CD4-positive, alpha-beta T cell treated with Interleukin-12 subunit alpha and Interleukin-12 subunit beta, for 1 hour (primary cell): ENCODE measurements at places on chromosomes 12 and 14.

DNA sequence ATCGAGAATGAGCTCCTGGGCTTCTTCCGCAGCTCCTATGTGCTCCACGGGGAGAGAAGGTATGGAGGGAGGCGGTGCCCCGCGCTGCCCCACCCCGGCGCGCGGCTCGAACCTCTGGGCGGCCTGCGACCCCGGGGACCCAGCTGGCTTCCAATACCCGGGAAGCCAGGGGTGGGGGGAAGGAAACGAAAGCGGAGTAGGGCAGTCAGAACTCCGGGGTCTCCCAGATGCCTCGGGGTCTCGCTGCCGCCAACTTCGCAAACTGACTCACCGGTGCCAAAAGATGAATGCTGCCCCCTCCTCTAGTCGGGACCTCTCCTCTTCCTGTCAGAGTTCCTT lies 1.3 kb downstream of the TRHDE start:
- DNase-seq = no peak

DNA sequence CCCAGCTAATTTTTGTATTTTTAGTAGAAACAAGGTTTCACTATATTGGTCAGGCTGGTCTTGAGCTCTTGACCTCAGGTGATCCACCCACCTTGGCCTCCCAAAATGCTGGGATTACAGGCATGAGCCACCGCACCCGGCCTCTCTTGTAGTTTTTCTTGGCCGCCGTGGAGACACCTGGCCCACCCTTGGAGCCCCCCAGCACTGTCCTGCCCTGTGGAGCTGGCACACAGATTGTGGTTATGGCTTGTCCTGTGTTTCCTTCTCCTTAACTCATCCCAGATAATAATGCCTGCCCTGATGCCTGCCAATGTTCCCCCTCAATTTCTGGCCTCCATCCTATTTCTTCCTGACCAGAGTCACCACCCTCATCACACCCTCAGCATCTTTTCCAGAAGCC lies 57.9 kb downstream of the CHGA start:
- DNase-seq = no peak

- no peak for DNase-seq
Measured at GRCh38 chr14:74604911-74605310, 7.1 kb downstream of the LTBP2 start.

DNA sequence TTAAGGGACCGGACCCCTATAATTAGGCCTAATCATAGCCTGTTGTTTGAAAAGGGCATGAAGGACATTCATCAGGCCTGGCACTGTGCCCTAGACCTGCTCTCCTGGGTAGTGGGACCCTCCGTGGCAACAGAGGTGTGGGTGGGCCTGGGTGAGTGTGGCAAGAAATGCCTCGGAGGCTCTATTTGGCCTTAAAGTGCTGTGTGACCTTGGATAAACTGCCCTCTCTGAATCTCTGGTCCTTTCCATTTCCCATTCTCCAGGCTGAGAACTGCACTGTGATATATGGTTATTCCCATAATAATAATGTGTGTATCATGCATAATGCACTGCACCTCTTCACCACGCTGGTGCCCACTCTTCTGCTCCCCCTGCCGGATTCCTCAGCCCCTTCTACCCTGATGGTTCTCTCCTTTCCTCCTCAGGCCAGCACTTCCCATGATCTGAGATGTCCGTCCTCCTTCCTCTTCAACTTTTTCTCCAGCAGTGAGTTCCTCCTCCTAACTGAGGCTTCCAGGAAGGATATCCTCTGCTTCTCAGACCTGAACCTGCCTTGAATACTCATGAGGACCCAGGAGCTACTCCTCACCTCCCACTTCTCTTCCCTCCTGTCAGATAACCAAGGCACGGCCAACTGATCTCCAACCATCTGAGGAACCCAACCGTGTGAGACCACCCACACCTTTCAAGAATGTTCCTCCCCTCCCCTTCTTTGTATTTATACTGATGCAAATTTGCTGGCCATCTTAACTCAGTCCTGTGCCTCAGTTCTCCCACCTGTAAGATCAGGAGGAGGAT lies 111.0 kb upstream of the PZP start:
- no peak for DNase-seq

DNA sequence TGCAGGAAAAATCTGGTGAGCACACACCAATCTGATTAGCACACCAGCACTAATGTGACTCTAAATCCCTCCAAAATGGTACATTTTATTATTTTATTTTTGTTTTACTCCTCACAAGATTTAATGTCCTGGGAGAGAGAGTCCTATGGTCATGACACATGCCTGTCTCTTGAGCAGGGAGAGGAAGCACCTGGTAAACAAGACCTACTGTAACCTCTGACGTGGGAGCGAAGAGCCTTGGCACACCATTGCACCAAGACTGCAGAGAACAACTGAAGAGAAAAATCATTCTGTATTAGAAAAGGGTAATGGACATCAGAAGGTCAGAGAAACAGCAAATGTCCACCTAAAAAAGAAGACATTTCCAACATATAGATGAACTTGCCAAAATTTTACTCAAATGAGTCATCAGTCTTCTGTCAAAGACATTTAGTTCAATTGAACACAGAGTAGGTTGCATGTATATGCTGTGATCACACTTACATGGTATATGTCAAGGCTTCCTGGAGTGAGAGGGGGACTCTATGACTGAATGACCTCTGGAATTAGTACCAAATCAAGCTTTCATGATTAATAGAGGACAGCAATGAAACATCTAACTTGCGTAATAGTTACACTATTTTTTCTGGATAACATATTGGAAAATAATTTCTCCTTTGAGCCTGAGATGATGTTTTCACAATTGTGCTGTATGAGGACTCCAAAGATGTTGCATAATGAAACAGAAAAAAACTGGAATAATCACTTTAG lies 186.9 kb upstream of the FLRT2 start:
- DNase-seq = no peak

GRCh38 chr12:52190860-52191729 lies 719 bp downstream of the KRT80 start:
- DNase-seq = no peak

GRCh38 chr12:103517161-103517560 lies 21.4 kb upstream of the C12orf42 start:
- DNase-seq = no peak

- no peak for DNase-seq
Measured at GRCh38 chr14:89214221-89214965, 202.6 kb downstream of the FOXN3 start.

- DNase-seq = no peak
Measured at GRCh38 chr14:31986405-31986804, 90.7 kb upstream of the ARHGAP5 start.

DNA sequence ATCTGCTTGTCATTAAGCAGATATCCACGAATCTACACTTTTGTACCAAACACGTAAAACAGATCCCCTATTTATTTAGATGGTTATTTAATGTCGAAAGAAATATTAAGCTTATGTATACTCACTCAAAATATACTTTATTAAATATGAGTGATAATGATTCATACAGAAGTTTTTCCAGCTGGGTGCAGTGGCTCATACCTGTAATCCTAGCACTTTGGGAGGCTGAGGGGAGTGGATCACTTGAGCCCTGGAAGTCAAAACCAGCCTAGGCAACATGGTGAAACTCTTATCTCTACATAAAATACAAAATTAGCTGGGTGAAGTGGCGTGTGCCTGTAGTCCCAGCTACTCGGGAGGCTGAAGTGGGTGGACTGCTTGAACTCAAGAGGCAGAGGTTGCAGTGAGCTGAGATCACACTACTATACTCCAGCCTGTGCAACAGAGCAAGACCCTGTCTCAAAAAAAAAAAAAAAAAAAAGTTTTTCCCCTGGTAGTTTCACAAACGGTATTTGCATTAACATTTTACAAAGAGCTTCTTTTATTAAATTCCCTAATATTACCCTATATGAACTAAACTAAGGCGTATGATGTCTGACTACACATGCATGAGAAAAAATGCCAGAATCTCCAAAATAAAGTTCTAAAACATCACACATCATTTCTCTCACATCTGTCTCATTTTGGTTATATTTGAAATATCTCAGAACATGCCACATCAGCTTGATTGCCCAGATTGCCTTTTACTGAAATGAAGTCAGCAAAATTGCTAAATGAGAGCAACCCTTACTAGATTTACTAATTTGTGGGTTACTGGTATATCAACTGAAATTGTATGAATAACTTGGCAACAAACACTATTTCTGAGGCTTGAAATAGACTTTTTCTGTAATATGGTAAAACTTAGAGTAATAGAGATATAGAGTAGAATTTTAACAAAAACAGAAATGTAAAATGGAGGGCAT lies 74.9 kb downstream of the PAWR start:
- DNase-seq = no peak

DNA sequence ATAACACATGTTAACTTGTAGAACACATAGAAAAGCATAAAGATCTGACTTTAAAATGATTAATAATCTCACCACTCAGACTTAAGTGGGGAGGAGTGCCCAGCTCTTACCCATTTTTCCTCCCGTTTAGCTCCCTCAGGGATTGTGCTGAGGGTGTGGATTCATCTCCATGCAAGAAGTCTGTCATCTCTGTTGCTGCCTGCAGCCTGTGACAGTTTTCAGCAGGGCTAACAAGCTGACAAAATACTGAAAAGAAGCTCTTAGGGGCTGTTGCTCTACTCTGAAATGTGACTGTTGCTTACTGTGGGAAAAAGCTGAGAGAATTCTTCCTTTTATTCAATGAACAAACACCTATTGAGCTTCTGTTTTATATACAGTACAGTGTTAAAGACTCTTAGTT lies 216.2 kb downstream of the CPNE8 start:
- no peak for DNase-seq

- DNase-seq = no peak
Measured at GRCh38 chr12:131422744-131423143, 288.1 kb upstream of the SFSWAP start.

- no peak for DNase-seq
Measured at GRCh38 chr12:62907078-62907477, 27.9 kb downstream of the PPM1H start.

GRCh38 chr14:64158608-64159007 lies 135.6 kb downstream of the ESR2 start:
- no peak for DNase-seq

- DNase-seq = no peak
Measured at GRCh38 chr14:68665131-68665530, 127.7 kb downstream of the ZFP36L1 start.

GRCh38 chr14:64968651-64969050 lies 3.5 kb downstream of the RAB15 start:
- DNase-seq = no peak

- DNase-seq = no peak
Measured at GRCh38 chr14:22518073-22518472, 71.0 kb downstream of the DAD1 start.

DNA sequence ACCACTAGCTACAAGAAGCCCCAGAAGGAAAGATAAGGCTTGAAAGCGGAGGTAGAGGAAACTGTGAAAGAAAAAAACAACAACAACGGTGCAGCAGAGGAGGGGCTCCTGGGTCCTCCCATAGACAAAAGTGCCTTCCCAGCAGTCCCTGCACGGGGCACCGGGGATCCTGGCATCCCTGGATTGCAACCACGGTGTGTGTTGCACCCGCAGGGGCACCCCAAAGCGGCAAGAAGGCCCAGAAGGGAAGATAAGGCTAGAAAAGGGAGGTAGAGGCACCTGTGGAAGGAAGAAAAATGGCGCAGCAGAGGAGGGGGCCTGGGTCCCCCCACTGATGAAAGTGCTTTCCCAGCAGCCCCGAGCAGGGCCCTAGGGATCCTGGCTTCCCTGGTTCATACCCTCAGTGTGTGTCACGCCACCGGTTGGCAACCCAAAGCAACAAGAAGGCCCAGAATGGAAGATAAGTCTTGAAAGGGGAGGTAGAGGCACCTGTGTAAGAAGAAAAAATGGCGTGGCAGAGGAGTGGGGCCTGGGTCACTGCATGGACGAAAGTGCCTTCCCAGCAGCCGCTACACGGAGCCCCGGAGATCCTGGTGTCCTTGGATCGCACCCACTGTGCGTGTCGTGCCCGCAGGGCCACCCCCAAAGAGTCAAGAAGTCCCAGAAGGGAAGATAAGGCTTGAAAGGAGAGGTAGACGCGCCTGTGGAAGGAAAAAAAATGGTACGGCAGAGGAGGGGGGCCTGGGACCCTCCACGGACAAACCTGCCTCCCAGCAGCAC lies 281.0 kb downstream of the ALG10 start:
- DNase-seq = no peak

- DNase-seq = no peak
Measured at GRCh38 chr14:52922656-52923055, 28.2 kb downstream of the FERMT2 start.

DNA sequence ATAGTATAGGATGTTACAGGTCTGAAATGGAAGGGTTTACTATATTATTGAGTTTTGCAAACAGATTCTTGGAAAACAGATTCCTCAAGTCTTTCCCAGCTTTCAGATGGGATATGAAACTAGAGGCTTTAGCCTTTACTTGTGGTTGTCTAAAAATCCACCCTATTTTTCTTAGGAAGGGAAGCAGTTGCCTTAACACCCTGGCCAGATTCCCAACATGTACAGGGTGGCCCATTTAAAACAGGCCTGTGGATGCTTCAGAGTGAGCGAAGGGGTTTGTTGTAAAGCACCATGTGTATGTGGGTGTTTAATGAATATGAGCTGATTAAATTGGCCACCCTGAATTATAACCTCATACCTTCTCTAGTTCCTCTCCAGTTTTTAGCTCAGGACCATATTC lies 415.9 kb downstream of the ZFP36L1 start:
- DNase-seq = no peak

GRCh38 chr12:80912901-80913770 lies 24.6 kb downstream of the LIN7A start:
- DNase-seq = no peak

- no peak for DNase-seq
Measured at GRCh38 chr12:19830446-19830845, 391.2 kb downstream of the AEBP2 start.

DNA sequence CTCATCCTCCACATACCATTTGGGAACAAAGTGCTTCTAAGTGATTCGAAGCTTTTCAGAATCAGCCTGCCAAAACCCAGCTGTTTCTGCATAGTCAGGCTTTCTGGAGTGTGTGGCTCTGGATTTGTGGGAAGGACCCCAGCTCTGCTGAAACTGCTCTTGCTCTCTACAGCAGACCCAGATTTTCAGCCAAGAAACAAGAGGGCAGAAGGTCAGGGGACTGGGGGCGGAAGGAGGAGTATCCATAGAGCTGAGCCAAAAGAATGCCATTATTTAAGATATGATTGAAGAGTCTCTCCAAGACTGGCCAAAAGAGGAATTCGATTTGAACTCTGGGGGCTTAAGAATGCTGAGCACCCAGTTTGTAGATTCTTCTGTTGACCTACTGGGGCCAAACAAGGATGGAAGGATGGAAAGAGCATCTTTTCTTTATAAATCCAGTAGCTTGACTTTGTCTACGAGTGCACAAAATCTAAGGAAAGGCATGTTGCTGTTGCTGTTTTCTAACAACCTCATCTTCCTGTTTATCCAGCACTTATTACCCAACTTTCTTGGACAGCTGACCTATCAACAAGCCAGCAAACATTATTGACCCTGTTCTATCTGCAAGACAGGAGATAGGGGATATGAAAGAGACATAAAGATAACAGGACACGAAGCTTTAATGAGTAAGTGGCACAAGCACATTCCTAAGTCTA lies 29.2 kb downstream of the FBLN5 start:
- DNase-seq = no peak

GRCh38 chr12:52708010-52708409 lies 4.7 kb upstream of the KRT77 start:
- no peak for DNase-seq
